ENCODE measurements at places on chromosomes 11 and 22. TPM values are rescaled to one million over a fixed set of nuclear protein-coding genes. Genes with fewer than 3 reads are reported as not detected.

GRCh38 chr11:119388103-119388502 lies 6.6 kb upstream of the USP2 start:
- no peak overlapping the region for H3K27ac ChIP-seq
- H3K36me3 ChIP-seq: no peaks in the 10 kb centered on the region
- H3K4me1 ChIP-seq: no peaks in the 10 kb centered on the region
- DNase-seq: no peak
- H3K4me3 ChIP-seq: no peak overlapping the region

DNA sequence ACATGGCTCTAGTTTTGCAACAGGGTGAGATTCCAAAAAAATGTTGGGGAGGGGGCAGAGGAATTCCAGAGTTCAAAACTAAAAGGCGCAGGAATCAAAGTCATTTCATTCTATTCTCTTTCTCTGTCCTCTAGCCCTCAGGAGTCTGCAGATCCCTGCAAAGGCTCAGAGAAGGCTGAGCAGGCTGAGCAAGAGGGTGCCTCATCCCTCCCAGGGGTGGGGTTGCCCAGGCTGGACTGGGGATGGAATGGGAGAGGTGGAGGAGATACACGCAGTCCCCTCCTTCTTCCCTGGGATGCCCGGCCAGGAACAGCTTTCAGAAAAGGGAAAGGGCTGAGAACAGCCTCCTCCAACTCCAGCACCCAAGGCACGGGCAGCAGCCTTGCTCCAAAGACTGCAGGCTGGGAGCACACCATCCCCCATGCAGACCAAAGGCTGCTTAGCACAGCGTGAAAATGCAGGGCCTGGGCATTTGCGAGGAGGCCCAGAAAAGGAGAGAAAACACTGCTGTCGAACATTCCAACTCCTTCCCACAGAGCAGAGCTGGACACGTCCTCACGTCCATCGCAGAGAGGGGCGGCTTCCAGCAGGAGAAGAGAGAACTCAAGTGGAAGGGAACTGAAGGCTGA lies 51.8 kb downstream of the MN1 start:
- H3K27ac ChIP-seq: no peak overlapping the region
- no peaks in the 10 kb centered on the region for H3K27me3 ChIP-seq
- H3K36me3 ChIP-seq: no peaks in the 10 kb centered on the region
- H3K4me1 ChIP-seq: no peaks in the 10 kb centered on the region
- no peak for DNase-seq
- no peak overlapping the region for H3K4me3 ChIP-seq

DNA sequence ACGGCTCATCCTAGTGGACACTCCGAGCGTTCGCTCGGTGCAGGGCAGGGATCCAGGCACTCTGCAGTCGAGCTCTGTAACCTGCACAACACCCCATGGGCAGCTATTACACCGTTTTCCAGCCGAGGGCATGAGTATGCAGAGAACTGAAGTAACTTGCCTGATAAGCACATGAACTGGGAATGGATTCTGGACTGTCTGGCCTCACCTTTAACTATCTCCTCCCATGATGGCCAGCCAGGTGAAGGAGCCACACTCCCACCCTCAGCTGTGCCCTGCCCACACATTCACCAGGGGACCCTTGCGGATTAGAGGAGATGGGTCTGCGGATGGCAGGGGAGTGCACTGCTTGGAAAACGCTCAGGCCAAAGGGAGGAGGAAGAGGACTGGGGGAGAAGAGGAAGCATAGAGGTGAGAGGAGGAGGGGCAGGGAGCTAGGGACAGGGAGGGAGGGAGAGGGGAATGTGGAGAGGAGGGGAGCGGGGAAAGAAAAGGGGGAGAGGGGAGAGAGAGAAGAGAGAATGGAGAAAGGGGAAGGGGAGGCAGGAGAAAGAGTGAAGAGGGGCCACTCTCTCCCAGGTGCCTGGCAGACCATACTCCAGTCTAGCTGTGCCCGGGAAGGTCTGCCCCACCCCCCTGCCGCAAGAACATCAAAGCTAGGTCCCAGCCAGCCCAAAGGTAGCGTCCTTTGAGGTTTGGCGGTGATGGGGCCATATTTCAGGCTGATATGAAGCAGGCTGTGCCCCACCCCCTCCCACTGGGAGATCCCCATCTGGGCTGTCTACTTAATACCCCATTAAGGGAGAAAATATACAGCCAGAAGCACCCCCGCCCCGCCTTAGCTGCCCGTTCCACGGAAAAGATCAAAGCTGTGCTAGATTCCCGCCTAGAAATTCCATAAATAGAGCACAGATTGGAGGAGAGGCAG lies 33.2 kb upstream of the TCF20 start:
- no peaks in the 10 kb centered on the region for H3K27me3 ChIP-seq
- no peak overlapping the region for H3K27ac ChIP-seq
- no peak overlapping the region for H3K4me3 ChIP-seq
- H3K36me3 ChIP-seq: no peaks in the 10 kb centered on the region

DBX1 gene
- not detected for total RNA-seq

MRGPRX4 gene
- total RNA-seq: not detected

All from adrenal gland (tissue), 19 donors.